ENCODE measurements at places on chromosomes 5 and 9. TPM values are rescaled to one million over a fixed set of nuclear protein-coding genes. Genes with fewer than 3 reads are reported as not detected.

SURF6 gene
- total RNA-seq, result 23.9 TPM

PDCD1LG2 gene
- total RNA-seq, result not detected

CHSY3 gene
- total RNA-seq, result 0.91 TPM

EMB gene
- total RNA-seq, result 20.5 TPM

TRPM6 gene
- total RNA-seq, result not detected

CCDC127 gene
- total RNA-seq, result 11.9 TPM

CRAT gene
- total RNA-seq, result 24.9 TPM

NOTCH1 gene
- 99.0 TPM for total RNA-seq

SPATA31E1 gene
- 0.21 TPM for total RNA-seq

ZMYND19 gene
- 72.6 TPM for total RNA-seq

BTNL8 gene
- total RNA-seq, result not detected

GRCh38 chr5:179370490-179371120, 25.3 kb upstream of the ADAMTS2 start:
- no peak for DNase-seq

- no peak for DNase-seq
Measured at GRCh38 chr9:99076483-99077171, 28.3 kb upstream of the TGFBR1 start.

GRCh38 chr5:17343675-17344074, 126.2 kb downstream of the BASP1 start:
- no peak for DNase-seq

GRCh38 chr5:88245241-88245892, 23.3 kb downstream of the TMEM161B start:
- DNase-seq, result no peak

DNA sequence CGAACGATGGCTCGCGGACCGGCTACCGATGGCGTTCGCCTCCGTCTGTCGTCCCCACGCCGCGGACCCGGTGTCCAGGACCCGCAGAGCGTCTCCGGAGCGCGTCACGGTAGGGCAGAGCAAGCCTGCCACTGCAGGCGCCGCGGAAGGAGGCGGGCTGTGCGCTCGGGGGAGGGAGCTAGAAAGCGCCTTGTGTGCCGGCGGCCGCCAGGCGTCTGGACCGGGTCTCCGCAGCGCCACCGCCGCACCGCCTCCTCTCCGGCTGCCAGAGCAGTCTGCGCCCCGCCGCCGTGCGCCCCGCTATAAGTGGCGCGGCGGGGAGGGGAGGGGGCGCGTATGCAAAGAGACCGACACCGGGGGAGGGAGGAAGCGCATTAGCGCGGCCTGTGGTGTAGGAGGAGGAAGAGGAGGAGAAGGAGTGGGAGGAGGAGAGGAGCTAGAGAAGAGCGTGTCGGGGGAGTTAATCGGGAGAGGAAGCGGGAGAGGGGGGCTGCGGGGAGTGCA, at the start of gene ENC1:
ENC1 (minus strand) TSS at position 279 of the 504 bp plus-strand sequence. CDS start 4,243 bp downstream, outside the sequence.
- DNase-seq, result peak; percentile 88

GRCh38 chr5:95069948-95070347, 214.9 kb downstream of the MCTP1 start:
- DNase-seq, result no peak

DNA sequence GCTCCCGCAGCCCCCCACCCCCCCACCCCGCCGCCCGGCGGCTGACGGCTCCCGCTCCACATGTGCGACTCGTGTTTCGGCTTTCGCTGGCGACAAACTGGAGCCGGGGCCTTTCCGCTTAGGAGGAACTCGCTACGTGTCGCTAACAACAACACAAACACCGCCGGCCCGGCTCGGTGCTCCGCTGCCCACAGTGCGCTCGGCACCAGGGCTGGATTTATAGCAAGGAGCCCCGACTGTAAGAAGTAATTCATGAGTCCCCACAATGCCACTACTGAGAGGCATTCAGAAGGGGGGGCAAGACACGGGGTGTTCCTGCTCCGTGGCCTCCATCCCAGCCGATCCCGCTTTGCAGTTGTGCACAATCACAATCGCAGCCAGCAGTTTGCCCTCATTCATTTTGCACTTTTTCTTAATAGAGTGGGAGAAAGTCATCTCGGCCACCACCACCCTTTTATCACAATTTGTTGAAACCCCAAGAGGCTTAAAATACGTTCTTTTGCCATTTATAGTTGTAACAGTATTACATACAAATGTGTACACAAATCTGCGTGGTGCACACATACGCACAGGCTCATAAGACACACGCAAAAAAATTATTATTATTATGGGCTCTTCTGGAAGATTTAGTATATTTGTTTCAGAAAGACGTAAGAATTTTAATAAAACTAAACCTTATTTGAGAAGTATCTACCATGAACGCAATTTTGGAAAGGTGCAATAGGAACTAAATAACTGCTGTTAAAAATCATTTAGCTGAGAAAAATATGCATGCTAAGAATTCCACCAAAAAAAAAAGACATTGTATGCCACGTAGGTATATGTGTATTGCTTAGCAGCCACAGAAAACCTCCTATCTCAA, 48.1 kb downstream of the EBF1 start:
- DNase-seq, result peak; percentile 42

DNA sequence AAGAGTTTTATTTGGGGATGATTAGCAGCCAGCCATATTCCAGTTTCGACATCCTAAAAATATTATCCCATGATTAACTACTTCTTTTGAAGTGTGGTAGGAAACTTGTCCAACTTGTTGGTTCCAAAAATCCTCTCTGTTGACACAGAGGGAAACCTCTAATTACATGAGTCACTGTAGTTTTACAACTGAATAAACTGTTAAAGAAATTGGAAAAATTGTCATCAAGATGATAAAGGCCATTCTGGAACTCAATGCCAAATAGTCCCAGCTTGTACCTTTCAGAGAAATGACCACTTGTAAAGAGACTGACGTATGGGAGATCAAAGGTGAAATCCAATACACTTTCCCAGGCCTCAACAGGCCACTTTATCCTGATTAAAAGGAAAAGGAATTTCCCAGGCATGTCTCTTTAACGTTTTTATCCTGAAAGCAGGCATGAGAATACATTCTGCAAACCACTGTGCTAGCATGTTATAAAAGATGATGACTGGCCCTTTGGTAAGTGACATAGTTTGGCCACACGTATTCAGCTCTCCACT, 261.6 kb downstream of the GLIS3 start:
- no peak for DNase-seq

GRCh38 chr5:61347080-61347479, 15.0 kb downstream of the ZSWIM6 start:
- no peak for DNase-seq

DNA sequence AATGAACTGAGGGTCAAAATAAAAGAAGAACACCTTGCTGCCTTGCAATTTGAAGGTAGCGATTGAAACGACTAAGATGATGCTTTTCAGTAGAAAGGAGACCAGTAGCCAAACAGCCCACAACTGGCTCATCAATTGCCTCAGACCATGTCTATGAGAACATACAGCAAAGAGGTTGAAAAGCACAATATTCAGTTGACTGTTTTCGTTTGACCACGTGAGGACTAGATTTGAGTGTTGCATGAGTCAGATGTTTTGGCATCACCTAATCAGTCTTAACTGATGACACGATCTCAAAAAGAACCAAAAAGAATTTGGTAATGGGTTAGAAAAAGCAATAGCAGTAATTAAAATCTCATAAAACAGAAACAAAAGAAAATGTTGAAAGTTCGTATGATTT, 82.7 kb upstream of the IL7R start:
- no peak for DNase-seq

GRCh38 chr5:135051399-135051798, 17.4 kb upstream of the PITX1 start:
- DNase-seq, result no peak

DNA sequence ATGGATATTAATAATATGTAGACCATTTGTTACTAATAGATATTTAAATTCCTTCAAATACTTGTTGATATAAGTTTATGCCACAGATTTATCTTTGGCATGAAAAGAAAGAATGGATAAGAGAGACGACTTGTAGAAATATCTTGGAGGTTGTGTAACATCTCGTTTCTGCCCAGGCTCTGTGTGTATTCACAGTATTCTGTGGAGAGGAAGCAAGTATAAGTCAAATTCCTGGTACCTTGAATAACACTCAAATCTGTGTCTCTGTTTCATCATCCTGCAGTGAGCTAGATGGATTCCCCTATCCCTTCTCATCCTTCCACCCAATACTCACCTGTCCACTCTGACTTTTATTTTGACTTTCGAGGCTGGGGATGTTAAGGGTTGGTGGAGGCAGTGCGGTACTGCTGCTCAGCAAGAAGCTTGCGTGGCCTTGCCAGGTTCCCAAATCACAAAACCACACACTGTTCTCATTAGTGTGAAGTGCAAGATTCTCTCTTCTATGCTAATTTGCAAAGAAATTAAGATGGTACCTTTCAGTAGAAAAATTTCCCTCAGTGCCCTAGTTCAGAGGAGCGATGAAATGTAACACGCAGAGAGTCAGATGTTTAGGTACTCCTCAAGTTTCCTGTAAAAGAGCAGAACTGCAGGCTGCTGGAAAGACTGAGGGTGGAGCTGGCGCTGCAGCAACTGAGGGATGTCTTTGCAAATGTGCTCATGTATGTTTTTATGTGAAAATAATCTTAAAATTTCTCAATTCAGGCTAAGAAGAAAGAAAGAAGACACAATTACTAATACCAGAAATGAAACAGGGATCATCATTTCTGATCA, 42.6 kb upstream of the ANKRD18A start:
- no peak for DNase-seq

DNA sequence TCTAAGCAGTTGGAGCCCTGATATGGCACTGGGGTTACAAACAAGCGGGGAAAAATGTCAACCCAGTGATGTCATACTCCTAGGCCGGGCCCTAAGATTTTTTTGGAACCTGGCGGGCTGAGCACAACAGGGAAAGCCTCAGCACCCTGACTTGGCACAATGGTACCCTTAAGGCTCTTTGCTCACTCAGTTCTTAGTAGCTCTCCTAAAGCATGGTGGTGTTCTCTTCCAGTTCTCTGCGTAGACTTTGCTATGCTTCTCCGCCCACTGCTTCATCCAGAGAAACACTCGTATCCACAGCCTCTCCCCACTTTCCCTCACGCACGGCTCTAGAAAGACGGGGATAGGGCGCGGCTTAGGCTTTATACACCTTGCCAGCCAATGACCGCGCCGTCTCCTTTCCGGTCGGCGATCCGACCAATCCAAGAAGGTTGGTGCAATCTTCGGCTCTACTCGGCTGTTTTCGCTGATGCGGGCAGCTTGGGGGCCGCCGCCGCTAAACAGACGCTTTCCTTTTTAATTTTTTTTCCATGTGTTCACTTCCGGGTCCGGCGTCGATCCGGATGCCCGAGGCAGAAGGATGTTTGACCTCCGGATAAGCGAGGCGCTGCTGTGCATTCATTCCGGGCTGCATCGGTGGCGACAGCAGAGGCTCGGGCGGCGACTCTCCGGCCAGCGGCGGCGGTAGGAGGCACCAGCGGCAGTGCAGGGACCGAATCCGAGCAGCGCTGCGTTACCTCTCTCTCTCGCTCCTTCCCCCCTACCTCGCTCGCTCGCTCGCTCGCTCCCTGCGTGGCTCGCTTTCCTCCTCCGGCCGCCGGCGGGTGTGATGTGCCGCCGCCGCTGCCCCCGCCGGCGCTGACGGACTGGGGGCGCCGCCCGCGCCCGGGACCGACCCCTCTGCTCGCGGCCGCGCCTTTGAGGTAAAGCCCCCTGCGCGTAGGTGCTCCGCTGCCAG, at the start of gene CSNK1G3:
CSNK1G3 (plus strand) TSS at position 530 of the 958 bp plus-strand sequence. CDS start 33,487 bp downstream, outside the sequence.
- peak; percentile 89 for DNase-seq

GRCh38 chr5:114018186-114018585, 343.7 kb upstream of the KCNN2 start:
- no peak for DNase-seq

Data from neural crest cell (in vitro differentiated cells).